ENCODE measurements at places on chromosomes 6 and 20.

DNA sequence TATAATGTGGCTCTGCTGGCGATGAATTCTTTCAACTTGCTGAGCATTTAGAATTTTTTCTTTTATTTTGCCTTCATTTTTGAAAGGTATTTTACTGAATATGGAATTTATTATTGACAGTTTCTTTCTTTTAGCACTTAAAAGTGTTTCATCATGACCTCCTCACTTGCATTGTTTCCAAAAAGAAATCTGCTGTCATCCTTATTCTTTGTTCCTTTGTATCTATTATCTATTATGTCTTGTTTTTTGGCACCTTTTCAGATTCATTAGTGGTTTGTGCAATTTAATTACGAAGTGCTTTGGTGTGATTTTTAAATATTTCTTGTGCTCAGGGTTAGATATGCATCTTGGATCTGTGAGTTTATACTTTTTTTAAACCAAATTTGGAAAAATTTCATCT lies 26.0 kb upstream of the SLC22A2 start:
- no peak for DNase-seq

DNA sequence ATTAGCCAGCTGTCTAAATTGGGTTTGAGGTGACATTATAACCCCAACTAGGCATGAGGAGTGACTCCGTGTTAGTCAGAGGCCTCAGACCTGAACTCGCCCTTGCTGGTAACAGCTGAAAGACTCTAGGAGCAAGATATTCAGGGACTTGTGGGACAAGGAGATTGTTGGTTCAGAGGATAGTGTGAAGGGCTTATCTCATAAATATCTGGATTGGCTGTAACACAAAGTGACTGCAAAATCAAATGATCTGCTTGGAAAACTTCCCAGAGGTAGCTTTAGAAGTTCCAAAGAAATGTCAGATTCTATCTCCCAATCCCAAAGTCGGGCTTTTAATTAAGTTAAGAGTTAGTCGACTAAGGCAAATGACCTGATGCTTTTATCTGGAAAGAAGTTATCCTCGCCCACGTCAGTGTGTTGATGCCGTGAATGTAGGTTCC lies 72.4 kb downstream of the TULP4 start:
- no peak for DNase-seq

- no peak for DNase-seq
These were observed 70.4 kb downstream of the THBS2 start for GRCh38 chr6:169183233-169183632.

DNA sequence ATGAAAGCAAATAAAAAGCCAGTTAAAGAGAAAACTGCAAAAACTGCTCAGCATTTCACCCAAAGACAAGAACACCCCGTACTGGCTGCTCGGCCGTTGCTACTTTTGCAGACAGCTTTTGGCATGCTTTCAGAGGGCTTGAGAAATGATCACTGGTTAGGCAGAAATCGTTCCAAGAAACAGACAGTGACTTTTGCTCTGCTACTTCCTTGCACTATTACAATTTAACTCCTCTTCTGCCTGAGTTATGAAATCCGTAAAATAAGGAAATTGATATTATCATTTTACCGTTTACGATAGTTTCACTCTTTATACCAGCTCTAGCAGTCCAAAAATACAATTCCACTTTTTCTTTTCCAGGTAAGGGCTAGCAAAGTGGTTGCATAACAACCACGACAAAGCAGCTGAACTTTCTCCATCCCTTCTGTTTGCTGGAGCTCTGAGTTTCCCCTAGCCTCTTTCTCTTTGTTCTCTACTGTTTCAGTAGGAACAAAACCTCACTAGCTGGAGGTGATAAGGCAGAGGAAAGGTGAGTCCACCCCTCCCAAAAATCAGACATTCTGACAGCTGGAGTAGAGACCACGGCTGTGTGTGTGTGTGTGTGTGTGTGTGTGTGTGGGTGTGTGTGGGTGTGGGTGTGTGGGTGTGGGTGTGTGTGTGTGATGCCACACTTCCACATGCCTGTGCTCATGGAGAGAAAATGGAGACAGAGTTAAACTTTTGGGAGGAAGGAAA lies 191.8 kb upstream of the RREB1 start:
- DNase-seq: peak; percentile 65

- DNase-seq: peak; percentile 37
These were observed 317.1 kb downstream of the PLCB1 start for GRCh38 chr20:8449123-8449522.

DNA sequence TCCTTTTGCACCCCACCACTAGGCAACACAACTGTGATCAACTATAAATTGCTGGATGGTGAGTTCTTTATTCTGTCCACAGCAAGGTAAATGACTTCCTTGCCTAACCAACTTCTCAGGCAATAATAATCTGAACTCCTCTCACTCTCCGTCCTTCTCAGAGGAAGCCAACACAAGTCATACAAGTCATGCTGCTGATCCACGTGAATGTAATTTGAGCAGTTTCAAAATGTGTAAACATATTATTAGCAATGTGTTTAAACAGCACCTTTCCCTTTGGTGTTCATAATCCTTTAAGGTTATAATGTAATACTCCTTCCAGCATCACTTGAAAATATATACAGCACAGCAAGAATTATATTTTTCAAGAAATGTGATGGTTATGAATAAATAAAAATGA lies 127.9 kb downstream of the QRSL1 start:
- DNase-seq: no peak

- DNase-seq: peak; percentile 92
These were observed 590 bp downstream of the HIVEP2 start for GRCh38 chr6:142944124-142945048.

DNA sequence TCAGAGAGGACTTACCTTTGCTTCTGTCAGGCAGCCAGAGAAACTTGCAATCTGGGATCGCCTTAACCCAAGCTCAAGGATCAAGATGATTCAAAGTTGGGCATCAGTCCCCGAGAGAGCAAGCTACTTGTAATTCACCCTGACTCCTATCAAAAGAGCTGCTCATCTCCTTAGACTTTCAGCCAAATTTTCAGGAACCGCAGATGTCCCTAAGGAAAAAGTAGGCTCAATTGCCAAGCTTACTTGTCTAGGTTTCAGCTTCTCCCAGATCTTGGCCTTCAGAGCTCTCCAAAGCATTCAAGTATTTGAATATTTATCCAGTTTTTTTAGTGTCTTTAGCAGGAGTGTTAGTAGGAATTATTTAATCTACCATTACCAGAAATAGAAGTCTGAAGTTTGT lies 434.1 kb upstream of the MMS22L start:
- DNase-seq: peak; percentile 48

DNA sequence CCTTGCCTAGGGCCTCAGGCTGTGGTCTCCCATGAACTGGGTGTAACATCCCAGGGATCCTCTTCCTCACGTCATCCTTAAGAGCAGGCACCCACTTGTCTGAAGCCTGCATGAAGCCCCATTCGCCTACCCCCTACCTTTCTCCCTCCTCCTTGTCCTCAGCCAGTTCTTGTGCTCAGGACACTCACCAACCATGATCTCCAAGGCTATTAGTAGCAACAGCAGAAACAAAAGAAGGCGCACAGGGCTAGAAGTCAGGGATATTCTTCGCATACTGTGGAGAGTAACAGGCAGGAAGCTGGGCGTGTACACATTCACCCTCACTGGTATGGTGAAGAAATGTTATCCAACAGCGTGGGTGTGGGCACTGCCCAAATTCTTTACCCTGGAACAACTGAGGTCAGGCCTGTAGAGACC lies 7.3 kb downstream of the RAET1E start:
- no peak for DNase-seq

DNA sequence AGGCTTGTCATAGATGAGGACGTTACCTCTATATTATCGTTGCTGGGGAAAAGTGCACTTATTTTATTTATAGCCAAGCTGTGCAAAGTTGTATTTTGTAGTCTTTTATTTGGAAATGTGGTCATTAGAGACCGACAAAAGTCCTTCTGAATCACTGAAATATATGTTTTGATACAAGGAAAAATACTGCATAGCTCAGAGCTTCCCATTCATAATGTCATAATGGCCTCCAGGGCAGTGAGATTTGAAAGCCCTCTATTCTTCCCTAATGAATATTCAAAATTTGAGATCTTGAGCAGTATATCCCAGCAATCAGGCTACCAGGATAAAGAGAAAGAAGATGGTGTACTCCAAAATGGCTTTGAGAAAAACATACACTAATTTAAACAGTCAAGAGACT lies 64.6 kb downstream of the CAP2 start:
- no peak for DNase-seq

GRCh38 chr20:44746367-44747165 lies 901 bp downstream of the KCNK15 start:
- DNase-seq: no peak

DNA sequence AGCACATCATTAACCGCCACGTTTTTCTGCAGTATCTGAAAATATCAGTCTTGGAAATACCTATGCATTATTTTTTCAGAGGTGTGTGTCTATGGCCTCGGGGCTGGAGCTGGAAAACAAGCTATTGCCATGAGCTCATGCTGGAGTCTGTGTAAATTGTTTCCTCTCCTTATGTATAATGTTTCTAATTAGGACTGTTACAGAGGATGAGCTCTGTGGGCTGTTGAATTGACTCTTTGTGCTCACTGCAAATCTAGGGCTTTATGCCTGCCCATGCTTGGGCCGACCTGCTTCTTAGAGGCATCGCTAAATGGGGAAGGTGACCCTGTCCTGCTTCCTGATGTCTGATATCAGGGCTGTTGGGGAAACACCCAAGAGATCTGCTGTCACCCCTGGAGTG lies 80.8 kb upstream of the SLC22A16 start:
- no peak for DNase-seq

DNA sequence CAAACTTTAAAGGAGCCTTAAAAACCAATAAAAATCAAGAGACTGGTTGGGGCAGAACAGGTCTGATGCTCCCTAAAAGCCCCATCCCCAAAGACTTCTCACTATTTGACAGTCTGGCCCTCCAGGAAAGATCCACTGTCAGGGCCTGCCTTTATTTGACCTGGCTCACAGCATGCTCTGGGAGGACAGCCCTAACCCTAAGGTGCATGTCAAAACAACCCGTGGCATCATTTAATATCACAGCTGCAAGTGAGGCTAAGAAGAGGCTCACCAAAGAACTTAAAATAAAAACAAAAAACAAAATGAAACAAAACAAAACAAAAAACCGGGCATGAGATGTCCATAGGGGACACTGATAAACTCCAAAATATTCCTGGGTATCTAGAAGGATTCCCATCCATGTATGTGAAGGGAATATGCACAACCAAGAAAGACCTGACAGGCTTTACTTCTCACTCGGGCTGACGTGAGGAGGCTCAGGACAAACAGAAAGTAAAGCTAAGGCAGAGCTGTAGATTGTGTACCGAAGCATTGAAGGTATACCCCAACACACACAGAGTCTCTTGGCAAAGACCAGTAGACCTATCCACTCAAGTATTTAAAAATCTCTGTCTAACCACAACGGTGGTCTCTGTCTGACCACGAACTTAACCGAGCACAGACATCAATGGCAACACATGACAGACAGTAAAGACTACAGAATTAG lies 57.3 kb downstream of the AHI1 start:
- no peak for DNase-seq

- peak; percentile 98 for DNase-seq
These were observed 10.5 kb upstream of the KIAA1755 start for GRCh38 chr20:38270869-38271605.

GRCh38 chr6:107894809-107895396 lies 63.1 kb downstream of the SEC63 start:
- no peak for DNase-seq

DNA sequence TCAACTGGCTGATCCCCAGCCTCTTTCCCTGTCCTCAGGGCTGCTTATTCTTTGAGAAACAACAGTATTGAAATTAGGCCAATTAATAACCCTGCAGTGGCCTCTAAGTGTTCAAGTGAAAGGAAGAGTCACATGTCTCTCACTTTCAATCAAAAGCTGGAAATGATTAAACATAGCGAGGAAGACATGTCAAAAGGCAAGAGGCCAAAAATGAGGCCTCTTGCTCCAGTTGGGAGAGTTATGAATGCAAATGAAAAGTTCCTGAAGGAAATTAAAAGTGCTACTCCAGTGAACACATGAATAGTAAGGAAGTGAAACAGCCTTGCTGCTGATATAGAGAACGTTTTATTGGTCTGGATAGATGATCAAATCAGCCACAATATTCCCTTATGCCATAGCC lies 131.5 kb downstream of the MACROD2 start:
- no peak for DNase-seq

DNA sequence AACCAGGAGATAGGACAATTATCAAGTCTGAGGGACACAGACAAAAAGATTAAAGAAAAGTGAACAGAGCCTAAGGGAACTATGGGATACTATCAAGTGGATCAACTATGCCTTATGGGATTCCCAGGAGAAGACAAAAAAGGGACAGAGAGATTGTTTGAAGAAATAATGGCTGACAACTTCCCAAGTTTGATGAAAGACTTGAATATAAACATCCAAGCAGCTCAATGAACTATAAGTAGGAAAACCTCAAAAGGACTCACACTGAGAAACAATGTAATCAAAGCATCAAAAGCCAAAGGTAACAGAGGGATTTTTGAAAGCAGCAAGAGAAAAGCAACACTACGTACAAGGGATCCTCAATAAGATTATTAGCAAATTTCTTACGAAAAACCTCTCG lies 11.0 kb downstream of the ZNF133 start:
- DNase-seq: no peak

GRCh38 chr6:87731818-87732661 lies 30.0 kb upstream of the AKIRIN2 start:
- DNase-seq: peak; percentile 94

DNA sequence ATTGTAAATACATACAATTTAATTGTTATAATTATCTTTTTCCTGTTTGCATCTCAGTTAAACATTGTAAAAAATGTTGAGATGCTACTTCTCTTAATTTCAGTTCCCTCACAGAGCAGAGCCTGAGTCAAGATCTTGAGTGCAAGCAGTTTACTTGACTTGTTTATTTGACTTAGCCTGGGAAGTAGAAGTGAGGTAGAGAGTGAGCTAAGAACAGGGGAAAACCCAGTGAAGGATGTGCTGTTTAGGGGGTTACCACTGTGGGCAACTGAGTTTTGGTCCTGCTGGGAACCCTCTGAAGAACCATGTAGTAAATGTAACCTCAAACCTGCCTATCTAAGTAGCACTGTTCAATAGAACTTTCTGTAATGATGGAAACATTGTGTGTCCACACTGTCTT lies 495.2 kb upstream of the FLRT3 start:
- DNase-seq: no peak

GRCh38 chr6:72412709-72413044 lies 209.2 kb upstream of the KCNQ5 start:
- DNase-seq: no peak

- no peak for DNase-seq
These were observed 4.0 kb upstream of the VSX1 start for GRCh38 chr20:25085756-25086495.

DNA sequence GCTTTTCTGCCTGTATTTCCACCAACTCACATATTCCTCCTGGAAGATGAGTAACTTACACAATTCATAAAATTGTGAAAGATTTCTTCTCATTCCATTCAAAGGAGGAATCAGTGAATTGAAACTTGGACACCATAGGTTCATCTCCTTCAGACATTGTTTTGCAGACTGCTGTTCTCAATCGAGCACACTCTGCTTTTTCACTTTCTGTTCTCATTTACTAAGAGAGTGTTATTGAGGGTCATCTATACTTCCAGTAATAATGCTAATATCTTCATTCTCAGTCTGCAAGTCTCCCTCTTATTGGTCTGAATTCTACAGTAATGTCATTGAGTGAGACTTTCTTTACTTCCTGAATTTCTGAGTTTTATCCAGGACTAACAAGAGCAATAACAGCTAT lies 67.5 kb upstream of the FUT9 start:
- DNase-seq: no peak

Data from fibroblast of upper back skin (primary cell).